ENCODE measurements at places on chromosomes 5 and 9.

- DNase-seq = no peak
Observed at GRCh38 chr9:27353474-27354229, 56.7 kb upstream of the EQTN start.

- DNase-seq = no peak
Observed at GRCh38 chr9:36486933-36487481, 85.7 kb upstream of the MELK start.

GRCh38 chr9:7147121-7148090, 389.6 kb downstream of the KDM4C start:
- DNase-seq = no peak

DNA sequence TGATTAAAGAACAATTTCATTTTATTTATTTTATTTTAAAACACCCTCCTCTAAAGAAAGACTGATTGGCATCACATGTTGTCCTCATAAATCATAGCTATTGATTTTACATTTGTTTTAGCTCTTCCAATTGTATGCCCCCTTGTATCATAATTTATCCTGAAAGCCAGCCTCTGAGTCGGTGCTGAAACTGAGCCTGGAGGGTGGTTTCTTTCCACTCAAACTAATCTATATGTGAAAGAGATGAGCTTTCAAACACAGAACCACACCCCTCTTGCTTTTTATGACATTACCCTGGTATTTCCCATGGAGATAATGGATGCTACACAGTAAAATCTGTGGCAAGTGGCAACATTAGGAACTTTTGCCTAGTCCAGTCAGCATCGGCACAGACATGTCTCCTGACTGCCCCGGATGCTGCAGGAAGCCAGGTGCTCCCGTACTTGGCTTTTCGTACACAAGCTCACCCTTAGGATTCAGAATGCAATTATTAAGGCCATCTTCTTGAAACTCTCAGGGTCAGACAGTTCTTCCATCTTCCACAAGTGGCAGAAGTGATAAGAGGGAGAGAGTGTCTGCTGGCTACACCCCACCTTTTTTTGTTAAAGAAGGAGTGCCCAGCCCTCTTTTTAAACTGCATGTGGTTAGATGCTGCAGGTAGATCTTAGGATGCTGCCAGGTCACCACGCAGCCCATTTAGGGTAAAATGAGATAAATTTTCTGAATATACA, 91.1 kb downstream of the SNCAIP start:
- no peak for DNase-seq

DNA sequence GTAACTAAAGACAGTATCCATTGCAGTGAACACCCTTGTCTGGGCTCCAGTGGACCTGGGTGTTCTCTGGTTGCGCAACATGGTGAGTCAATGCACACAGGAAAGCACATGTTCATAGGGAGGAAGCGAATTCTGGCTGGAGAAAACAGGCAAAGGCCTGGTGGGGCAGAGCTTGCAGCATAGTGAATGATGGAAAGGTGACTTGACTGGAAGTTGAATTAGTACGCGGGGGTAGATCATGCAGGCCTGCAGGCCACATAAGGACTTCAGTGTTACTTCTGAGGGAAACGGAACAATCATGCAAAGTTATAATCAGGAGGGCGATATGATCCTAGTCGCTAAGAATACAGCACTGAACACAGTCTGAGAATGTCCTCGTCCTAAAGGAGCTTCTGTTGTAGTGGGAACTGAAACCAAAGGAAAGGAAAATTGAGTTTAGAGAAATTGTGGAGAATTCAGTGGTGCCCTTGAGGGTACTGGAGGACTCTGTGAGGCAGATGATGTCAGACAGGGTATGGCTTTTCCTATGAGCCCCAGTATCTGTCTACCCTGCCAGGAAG, 71.9 kb upstream of the RANBP3L start:
- no peak for DNase-seq

DNA sequence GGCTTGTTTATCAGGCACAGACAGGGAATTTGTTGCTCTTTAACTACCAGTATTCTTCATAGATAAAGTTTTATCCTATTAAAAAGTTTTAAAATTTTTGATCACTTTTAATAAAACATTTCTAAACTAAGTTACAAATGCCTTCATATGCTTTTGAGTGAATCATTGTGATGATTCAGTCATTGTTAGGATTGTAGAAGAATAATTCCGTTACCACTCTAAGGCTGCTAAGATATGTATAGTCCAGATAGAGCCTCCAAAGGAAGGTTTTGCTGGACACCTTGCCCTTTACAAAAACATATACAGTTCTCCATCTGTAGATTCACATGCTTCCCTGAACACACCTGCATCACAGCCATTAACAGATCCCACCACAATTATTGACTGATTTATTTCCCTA, 233.7 kb downstream of the SPOCK1 start:
- no peak for DNase-seq
